ENCODE measurements at places on chromosomes 1 and 21.

- no peak for DNase-seq
These were observed 28.0 kb downstream of the BLZF1 start for GRCh38 chr1:169395955-169396354.

GRCh38 chr1:234554218-234554697, 55.7 kb downstream of the IRF2BP2 start:
- no peak for DNase-seq

DNA sequence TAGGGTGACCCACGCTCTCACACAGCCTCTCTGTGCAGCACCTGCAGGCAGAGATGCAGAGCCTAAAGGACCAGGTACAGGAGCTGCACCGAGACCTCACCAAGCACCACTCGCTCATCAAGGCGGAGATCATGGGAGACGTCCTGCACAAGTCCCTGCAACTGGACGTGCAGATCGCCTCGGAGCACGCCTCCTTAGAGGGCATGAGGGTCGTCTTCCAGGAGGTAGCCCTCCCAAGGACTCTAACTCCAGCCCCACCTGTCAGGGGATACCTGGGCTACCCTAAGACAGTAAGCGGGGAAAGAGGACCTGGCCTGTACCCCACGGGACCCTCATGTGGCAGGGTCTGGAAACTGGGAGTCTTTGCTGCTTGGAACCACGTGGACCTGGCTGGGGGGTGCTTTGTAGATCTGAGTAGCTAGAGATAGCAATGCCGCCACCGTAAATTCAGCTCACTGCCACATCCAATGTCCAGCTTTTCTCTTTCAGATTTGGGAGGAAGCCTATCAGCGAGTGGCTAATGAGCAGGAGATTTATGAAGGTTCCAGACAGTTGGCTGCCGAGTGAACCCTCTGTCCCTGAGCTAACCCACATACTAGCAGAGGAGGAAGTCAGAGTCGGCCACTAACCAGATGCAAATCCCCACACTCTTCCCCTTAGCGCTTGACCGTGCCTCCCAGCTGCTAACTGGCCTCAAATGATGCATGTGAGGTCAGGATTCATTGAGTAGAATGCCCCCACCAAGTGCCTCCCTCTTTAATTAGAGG, 6.5 kb downstream of the RNF207 start:
- no peak for DNase-seq

DNA sequence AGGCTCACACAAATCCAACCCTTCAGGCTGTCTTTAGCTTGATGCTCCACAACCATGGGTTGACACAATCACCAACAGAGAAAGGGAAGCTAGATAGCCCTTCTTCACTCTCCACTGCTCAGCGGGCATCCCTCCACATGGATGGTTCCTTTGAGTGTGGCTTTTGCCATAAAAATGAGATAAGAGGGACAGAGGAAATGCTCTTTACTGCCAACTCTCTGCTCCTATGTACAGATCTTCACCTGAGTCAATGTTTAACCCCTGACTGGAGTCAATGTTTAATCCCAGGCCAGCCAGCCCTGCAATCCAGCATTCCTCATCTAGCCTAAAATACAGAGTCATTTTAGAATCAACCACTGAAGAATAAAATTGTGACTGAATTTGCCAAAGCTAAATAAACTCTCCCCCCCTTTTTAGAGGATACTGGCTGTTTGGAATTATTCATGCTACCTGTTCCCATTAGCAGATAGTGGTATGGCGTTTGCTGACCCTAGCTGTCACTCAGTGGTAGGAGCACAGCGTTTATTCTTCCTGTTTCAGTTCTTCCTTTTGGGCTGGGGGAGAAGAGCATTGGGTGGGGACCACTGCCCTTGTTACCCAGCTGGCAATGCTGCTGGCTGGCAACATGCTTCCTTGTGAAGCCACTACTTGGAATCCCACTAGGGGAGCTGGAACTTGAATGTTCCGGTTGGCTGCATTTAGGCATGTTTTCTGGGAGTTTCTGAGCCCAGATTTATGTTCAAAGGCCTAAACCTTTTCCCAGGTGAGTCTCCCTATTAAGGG, 5.2 kb upstream of the PIGR start:
- DNase-seq = no peak

- DNase-seq = no peak
These were observed 262.3 kb downstream of the NFIA start for GRCh38 chr1:61344696-61345095.

Data from caudate nucleus (tissue), 63 donors.